ENCODE measurements at places on chromosomes 1 and 21.

GRCh38 chr1:184610876-184611595 is 143.6 kb downstream of the EDEM3 start:
- no peak for DNase-seq

DNA sequence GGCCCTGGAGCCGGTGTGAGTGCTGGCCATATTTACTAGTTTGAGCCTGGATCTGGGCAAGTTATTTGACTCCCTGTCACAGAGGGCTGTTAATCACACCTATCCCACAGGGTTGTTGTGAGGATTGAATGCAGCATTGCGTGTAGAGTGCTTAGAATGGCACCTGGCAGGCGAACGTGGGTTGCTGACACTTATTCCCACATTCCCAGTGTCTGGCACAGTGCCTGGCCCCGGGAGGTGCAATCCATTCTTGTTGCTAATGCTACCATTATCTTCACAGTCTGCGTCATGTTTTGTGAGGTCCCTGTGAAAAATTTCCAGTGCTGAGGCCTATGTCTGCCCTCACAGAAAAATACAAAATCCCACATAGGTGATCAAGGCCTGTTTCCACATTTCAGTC is 66.1 kb downstream of the CD2 start:
- DNase-seq = no peak

GRCh38 chr1:206538086-206538770 is 30.9 kb downstream of the RASSF5 start:
- no peak for DNase-seq

DNA sequence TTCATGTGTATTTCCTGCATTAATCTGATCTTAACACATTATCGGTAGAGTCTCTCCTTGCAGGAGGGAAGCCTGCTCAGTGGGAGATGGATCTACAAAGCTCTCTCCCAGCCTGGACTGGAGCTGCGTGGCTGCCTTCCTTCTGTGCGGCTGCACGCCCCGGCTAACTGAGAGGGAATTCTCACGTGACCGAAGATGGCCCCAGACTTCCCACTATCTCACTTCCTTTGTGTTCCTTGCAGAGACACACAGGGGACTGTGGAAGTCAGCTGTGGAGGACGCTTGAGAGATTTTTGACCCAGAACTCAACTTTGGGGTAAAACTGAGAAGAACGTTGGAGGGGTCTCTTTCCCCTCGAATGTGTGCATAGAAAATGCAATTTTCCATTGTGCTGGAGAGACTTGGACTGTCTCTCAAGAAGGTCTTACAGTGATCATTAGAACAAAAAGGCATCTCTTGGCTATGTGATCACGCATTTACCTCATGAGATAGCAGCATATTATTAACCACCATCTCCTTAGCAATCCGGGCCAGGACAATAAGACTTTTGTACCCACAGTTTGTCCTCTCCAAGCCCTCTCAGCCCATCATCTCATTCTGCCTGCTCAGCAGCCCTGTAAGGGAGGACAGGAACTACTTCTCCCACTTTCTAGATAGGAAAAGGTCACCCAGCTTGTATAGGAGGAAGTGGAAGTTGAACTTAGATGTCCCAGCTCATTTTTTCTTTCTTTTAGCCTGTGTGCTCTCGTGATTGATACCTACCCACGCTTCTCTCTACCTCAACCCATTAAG is 49.3 kb upstream of the TARBP1 start:
- no peak for DNase-seq

DNA sequence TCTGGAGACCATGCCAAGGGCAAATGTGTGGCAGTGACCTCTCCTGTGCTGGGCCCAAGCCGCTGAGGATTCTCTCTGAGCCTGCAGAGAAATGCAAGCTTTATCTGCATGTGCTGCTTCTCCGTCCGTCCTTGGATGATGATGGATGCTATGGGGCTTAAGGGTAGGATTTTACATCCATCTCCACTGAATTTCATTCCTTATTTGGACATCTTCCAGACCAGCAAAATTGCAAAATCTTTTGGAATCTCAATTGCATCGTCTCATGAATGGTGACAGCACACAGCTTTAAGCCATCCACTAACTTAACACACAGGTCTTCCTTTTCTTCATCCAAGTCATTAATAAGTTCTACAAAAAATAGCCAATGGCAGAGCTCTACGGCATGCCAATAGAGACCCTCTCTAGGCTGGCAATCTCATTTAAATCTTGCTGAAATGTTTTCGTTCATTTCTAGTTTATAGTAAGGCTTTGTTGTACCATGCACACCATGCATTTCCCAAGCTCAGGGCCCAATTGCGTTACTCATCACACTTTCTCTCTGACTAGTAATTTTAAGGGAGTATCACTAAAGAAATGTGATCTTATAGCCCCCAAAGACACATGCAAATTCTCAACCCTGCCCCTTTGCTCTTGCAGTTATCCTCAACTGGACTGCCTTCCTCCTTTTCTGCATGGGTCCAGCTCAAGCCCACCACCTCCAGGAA is 11.1 kb downstream of the BATF3 start:
- no peak for DNase-seq

DNA sequence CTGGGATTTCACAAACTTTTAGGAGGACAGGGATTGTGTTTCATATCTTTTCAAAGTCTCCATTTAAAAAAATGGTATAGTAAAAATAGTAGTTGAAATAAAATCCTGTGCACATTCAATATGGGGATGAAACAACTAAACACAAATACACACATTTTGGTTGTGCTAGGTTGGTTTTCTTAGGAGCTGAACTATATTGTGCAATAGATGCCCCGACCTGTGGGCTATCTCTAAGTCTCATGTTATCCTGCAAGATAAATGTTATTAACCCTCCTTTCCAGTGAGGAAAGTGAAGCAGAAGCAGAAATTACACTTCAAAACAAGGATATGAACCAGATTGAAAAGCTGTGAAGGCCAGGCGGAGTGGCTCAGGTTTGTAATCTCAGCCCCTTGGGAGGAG is 1.3 kb upstream of the PLD5 start:
- no peak for DNase-seq

GRCh38 chr1:228309326-228310067 is 97.1 kb downstream of the TRIM11 start:
- no peak for DNase-seq

DNA sequence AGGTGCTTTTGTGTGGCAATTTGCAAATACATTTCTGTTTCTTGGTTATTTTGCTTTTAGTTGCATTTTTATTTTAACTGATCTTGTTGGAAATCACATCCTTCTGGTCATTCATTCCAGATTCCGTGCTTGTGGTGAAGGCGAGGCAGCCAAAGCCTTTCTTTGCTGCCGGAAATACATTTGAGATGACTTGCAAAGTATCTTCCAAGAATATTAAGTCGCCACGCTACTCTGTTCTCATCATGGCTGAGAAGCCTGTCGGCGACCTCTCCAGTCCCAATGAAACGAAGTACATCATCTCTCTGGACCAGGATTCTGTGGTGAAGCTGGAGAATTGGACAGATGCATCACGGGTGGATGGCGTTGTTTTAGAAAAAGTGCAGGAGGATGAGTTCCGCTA is 34.8 kb upstream of the CD101 start:
- DNase-seq = no peak

Data from NCI-H1048 (cell line).